ENCODE measurements at places on chromosomes 16 and 17.
A peak's percentile ranks its signal among the peaks of the same experiment; 100 is the strongest.

- DNase-seq = no peak
These were observed 11.6 kb downstream of the SLC25A10 start for GRCh38 chr17:81723651-81724209.

DNA sequence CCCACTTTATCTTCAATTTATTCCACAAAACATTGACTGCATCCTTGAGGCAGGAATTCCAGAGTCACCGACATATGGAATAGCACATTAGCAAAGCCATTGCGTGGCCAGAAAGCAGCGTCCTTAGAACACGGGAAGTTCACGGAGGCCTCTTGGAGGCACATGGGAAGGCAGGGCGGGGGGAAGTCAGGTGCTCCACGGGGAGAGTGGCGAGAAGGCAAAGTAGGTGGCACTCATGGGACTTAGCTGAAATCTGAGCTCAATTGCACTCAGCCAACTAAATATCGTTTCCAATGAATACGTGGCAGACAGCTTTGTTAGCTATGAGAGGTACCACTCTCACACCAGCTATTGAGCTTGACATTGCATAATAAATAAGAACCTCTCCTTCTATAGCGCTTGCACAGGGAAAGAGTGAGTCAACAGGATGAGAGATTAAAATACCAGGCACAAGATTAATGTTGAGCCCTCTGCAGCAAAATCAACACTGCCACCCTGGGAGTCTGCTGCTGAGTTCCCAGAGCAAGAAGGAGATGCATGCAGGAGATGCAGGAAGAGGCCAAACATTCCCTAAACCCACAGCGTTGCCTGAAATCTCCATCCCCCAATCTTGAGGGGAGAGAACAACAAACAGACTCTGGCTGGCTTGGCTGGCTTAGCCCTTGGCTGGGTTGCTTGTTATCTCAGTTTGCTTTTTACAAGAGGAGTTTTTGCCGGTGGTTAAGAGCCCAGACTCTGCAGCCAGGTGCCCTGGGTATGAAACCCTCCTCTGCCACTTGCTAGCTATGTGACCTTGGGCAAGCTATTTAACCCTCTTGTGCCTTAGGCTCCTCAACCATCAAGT, 28.8 kb downstream of the ABCC12 start:
- DNase-seq = no peak

GRCh38 chr17:35801583-35802224, 6.3 kb upstream of the MMP28 start:
- no peak for DNase-seq

GRCh38 chr17:56699186-56699894, 105.8 kb downstream of the NOG start:
- peak; percentile 68 for DNase-seq

DNA sequence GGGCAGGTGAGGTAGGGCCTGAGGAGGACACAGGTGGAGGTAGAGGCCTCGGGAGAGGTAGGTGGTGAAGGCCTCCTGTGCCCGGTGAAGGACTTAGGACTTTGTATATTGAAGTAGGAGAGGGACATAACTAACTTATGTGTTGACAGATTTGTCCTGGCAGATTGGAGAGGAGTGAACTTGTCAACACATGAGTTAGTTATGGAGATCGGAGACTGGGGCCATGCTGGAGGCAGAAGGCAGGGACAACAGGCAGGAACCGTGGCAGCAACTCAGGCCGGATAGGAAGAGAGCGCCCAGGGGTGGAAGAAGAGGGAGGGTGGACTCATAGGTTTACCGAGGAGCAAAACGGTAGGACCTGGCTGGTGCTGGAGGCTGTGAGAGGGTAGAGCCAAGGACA, 18.4 kb downstream of the GLP2R start:
- no peak for DNase-seq

GRCh38 chr17:78652024-78652423, 74.8 kb upstream of the DNAH17 start:
- DNase-seq = no peak

DNA sequence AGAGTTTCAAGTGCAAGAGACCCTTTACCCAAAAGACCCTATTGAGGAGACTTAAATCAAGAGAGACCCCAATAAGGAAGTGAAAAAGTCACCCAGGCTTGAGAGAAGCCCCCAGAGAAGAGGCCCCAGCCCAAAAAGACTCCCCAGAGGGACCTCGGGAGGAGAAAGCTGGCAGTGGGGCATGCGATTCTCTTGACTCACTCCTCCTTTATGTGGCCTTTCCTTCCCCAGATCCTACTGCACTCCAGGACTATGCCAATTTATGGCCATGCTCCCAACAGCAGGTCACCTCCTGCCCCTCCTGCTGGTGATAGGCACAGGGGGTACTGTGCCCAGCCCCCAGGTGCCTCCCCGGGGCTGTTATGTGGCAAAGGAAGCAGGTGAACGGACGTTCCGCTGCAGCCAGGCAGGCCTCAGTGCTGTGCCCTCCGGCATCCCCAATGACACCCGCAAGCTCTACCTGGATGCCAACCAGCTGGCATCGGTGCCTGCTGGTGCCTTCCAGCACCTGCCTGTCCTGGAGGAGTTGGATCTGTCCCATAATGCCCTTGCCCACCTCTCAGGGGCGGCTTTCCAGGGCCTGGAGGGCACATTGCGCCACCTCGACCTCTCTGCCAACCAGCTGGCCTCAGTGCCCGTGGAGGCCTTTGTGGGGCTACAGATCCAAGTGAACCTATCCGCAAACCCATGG, 16.3 kb downstream of the LRRC3C start:
- no peak for DNase-seq

GRCh38 chr16:24609417-24609739, 70.0 kb downstream of the RBBP6 start:
- DNase-seq = no peak

DNA sequence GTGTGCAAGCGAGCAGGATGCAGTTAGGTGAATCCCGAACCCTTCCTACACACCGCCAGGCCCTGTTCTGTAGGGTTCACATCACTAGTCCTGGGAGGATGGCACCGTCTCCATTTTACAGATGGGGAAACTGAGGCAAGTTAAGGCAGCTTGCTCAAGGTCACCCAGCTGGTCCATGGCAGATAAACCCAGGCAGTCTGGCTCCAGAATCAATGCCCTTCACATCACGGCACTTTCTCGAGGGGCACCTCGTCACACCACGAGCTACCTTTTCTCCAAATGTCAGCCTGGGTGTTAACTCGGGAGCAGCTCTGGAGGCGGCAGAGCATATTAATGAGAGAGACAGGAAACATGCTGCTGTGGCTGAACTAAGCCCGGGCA, 9.5 kb downstream of the NOB1 start:
- no peak for DNase-seq

DNA sequence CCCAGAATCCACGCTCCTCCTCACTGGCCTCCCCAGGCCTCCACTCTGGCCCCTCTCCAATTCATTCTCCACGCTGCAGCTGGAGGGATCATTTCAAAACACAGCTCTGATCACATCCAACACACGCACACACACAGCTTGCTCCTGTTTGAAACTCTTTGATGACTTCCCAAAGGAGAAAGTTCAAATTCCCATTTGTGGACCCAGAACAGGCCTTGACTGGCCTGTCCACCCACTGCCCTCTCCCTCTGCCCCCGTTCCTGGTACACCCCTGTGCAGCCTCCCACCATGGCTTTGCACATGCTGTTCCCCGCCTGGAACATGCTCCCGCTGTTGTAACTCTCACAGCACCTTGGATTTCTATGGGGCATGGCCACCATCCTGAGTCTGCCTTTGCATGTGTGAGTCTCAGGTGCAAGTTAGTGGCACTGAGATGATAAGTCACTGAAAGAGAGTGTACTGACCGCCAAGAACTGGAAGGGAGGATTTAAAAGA, 100.0 kb downstream of the GSG1L start:
- no peak for DNase-seq

- DNase-seq = no peak
These were observed 67.1 kb upstream of the CDH5 start for GRCh38 chr16:66299349-66299748.

DNA sequence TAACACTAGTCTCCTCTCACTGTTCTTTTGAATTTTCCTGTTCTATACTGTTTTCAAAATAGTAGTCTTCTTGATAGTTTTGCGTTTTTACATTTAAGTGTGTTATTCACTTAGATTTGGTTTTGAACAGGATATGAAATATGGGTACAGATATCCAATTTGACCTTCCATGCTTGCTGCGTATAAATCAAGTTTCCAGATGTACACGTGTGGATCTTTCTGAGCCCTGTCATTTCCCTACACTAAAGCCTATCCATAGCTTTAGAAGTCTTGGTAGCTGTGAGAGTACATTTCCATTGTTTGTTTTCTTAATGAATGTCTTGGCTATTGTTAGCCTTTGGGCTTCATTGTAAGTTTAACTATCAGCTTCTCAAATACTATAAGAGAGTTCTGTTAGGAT, 20.4 kb downstream of the CYLD start:
- DNase-seq = no peak

DNA sequence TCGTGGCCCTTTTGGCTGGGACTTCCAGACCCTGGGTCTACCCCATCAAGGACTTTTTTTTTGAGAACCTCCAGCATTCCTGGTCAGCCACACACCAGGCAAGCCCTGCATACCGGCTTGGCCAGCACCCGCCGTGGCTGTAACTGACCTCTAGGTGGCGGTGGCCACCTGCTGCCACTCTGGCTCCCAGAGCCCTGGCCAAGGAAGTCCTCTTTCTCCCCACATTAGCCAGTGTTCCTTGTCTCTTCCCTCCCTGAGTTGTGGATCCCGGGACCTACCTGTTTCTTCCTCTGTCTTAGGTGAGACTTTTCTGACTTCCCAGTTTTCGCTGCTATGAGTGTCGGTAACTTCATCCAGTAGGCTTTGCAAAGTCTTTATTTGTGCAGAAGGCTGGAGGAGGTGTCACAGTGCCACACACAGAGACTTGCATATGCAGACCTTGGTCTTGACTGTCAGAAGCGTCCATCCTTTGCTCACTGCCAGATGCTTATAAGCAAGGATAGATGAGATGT, 348.3 kb downstream of the CPPED1 start:
- peak; percentile 51 for DNase-seq

- DNase-seq = no peak
These were observed 28.9 kb downstream of the ZNRF1 start for GRCh38 chr16:75027520-75028300.

GRCh38 chr16:4277987-4278513, 5.2 kb upstream of the TFAP4 start:
- no peak for DNase-seq

DNA sequence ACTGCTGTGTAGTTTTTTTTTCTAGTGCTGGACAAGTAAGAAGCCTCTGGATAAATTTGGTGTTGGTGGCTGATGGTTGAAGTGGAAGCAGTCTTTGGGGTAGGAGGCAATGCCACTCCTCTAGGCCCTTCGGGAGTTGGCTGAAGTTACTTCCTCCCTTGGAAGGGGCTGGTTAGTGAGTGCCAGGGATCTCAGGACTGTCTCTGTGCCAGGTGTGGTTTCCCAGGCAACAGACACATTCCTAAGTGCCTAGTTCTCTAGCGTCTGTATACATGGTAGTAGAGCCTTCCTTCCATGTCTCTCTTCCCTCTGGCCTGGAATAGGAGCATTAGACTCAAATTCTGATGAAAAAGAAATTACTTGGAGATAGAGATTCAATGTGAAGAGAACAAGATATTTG, 15.3 kb downstream of the TMEM98 start:
- no peak for DNase-seq

GRCh38 chr17:82051776-82052637, at the start of the genes GPS1 and RFNG:
GPS1 (plus strand) TSS chr17:82051898; CDS start chr17:82051932, 34 bp downstream.
RFNG (minus strand) TSS chr17:82051811; CDS start chr17:82051766, 45 bp downstream.
- no peak for DNase-seq

DNA sequence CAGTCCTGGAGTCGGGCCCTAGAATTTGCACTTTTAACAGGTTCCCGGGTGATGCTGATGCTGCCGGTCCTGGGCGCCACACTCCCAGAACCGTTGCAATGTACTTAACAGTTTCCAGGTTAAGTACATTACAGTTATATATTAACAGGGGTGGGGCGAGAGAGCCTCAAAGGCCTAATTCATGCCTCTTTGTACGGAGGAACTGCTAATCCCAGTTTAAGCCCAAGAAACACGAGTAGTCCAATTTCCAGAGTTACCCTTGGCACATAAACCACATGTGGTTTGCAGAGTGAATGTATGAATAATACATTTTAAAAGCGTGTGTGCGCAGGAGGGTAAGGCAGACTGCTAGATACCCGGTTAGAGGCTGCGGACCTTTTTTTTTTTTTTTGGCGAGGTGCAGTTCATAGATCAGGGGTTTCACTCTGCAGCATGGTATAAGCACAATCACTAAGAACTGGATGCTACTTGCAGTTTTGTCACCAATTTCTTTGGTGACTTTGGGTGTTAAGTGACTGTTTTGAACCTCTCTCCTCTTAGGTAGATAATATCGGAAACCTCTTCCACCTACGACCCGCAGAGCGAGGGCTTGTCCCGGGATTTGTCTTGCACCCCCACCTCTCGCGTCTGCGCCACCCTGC, 713 bp downstream of the COX11 start:
- no peak for DNase-seq
